ENCODE measurements at places on chromosomes 7 and 10.

- no peak for DNase-seq
Observed at GRCh38 chr7:21934808-21935207, 10.9 kb downstream of the CDCA7L start.

- DNase-seq = no peak
Observed at GRCh38 chr10:91034042-91034441, 113.2 kb upstream of the ANKRD1 start.

- DNase-seq = no peak
Observed at GRCh38 chr7:9189703-9190102, 756.3 kb downstream of the NXPH1 start.

DNA sequence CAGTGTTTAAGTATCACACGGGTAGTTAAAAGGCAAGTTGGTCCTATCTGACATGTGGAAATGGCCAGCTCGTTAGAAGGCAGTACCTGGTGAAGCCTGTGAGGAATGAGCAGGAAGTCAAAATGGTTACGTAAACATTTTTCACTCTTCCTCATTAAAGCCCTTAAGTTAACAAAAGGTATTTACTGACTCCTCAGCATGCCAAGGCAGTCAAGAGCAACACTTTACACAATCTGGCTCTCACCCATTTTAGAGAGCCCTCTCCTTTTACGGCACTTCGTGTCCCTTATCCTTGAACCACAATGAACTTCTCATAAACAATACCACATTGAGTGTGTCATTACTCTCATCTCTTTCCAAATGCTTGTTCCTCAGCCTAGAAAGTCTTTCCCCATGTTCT, 11.0 kb upstream of the RSBN1L start:
- no peak for DNase-seq

- DNase-seq = no peak
Observed at GRCh38 chr10:33507662-33508425, 173.4 kb upstream of the NRP1 start.

- no peak for DNase-seq
Observed at GRCh38 chr10:71259815-71260501, 47.6 kb downstream of the UNC5B start.

DNA sequence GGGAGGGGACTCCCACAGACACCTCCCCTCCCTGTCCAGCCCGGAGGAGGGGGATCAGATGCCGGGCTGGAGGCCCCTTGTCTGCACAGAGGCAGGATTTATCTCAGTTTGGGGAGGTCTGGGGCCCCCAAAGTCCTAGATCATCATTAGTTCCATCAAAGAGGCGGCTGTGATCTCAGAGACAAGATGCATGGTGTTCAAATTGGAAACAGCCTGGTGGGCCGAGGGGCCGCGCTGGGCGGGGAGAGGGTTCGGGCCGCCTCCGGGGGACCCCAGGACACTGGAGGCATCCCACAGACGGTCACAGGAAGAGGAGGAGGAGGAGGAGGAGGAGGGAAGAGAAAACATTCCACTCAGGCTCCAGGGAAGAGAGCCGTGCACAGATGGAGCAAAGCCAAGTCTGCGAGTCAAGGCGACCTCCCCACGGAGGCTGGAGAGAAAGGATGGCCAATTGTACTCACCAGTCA, 69.5 kb upstream of the CUX1 start:
- no peak for DNase-seq

DNA sequence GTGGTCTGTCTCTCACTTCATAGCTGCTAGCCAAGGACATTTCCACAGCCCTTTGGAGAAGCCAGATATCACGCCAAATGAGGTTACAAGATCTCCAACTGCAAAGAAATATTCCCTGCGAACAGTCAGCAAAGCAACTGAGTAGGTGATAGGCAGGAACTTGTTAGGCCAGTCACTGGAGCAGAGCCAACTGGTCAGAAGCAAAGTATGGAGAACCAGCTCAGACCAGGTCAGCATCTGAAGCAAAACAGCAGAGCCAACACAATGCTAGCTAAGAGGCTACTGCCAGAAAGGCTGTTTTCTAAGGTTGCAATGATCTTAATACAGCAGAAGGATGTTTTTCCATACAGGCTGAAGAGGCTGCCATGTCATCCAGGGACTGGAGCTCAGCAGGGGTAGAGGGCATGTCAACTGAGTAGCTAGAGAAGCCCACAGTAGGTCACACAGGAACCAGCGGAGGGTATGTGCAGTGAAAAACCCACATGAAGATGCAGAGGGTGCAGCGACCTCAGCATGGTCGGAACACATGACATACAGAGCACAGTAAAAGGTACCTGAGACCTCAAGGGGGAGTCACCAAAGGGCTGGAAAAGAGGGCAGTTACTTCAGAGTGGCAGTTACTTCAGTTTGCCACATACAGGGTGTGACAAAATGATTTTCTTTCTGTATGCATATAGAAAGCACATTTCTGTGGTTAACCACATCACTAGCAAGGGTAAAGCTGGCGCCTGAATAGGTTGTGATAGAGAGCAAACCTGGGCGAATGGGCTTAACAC, 8.9 kb downstream of the SEC31B start:
- no peak for DNase-seq

DNA sequence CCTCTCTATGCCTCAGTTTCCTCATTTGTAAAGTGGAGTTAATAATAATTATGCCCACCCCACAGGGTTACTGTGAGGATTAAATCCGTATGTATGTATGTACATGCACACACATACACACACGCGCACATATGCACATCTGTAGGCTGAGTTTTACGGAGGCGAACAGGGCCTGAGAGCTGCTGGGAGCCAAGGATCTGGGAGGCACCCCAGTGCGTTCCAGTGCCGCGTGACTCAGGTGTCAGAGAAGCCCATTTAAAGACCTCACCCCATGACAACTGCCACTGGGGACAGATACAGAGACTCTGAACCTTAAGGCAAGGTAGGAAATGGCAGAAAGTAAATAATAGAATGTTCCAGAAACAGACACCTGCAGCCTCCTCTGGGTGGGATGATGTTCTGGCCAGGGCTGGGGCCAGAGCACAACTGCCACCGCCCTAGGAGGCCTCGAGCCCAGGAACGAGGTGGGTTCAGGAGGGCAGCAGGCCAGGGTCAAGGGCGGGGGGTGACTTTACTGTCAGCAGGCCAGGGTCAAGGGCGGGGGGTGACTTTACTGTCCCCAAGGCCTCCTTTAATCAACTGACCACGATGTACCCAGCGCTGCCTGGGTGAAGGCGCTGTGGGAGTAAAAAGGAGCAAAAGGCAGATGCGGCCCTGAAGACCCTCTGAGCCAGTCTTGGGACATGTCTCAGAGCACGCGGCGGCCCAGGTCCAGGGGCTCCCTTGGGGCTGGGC, 54.9 kb downstream of the PRKAG2 start:
- no peak for DNase-seq

DNA sequence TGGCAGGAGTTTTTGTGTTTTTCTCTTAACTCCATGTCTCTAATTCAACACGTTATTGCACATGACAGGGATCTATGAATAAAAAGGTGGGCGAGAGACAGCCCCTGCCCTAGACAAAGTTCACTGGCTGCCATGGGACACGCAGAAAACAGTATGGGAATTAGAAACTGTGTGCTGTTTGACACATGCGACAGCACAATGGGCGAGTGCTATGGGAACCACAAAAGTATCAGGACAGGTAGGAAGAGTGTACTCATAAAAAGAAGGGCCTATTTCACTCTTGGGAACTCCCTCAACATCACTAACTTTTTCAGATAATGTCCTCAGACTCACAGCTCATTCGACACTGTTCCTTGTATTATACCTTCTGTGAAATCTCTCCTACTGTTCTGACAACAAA, 45.7 kb downstream of the MINDY3 start:
- peak; percentile 9 for DNase-seq

DNA sequence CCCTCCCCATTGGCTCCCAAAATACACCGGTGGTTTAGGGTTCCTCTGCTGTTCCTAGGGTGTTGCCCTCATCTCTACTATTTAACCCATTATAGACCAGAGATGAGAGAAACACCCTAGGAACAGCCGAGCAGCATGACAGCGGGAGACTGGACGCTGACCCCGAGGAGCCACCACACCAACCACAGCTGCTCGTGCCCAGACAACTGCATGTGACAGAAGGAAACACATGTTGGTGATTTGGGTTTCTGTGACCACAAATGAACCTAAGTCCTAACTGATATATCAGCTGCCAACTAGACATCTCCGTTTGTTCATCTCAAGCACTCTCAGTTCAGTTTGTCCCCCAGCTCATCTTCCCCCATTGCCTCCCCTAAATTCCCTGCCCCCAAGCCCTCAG, 13.4 kb downstream of the CFAP43 start:
- DNase-seq = no peak

GRCh38 chr10:91566115-91566514, 66.8 kb downstream of the PPP1R3C start:
- DNase-seq = no peak

GRCh38 chr7:1735806-1736483, 65.9 kb downstream of the ELFN1 start:
- DNase-seq = no peak

- DNase-seq = no peak
Observed at GRCh38 chr10:119980956-119981750, 88.6 kb downstream of the SEC23IP start.

GRCh38 chr7:13603016-13603415, 386.4 kb downstream of the ETV1 start:
- no peak for DNase-seq

GRCh38 chr10:125629758-125630376, 53.1 kb downstream of the TEX36 start:
- peak; percentile 47 for DNase-seq

All from GM13977 (cell line).